ENCODE measurements at places on chromosomes 4 and X. TPM values are rescaled to one million over a fixed set of nuclear protein-coding genes. Genes with fewer than 3 reads are reported as not detected.

- DNase-seq: no peak
Observed at GRCh38 chr4:101037938-101038413, 309.4 kb downstream of the PPP3CA start.

GRCh38 chrX:109614951-109615350 is 10.0 kb downstream of the KCNE5 start:
- no peak for DNase-seq

DNA sequence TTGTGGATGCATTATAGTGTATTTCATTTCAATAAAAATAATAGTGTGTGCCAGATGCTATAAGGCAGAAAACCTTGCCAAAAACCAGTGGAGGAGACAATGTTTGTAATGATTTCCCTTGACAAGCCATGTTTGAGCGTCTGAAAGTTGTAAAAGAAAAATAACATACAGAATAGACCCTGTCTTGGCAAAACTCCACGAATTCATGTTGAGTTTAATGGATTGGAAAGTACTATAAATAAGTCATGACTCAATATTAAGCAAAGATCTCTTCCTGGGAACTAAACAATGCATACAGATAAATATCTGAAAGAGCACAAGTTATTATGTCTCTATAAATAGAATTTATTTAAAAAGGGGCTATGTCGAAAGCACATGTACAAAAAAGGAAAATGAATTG is 543.5 kb downstream of the GABRG1 start:
- no peak for DNase-seq

DNA sequence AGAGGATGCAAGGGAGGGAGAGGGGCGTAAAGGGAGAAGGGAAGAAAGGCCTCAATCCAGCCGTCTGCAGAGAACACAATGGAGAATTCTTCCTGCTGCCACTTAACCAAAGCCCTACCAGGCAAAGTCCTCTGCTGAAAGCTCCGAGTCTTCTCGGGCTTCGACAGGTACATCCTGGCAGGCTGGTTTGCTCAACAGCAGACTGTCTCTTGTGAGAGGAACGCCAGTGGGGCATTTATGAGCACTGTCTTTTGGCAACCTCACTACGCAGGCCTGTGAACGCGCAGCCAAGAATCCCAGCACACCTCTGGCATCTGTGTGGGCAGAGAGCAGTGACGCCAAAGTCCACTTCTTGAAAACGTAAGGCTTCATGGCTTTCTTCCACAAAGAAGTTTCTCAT is 207.5 kb upstream of the FAM9B start:
- DNase-seq: no peak

DNA sequence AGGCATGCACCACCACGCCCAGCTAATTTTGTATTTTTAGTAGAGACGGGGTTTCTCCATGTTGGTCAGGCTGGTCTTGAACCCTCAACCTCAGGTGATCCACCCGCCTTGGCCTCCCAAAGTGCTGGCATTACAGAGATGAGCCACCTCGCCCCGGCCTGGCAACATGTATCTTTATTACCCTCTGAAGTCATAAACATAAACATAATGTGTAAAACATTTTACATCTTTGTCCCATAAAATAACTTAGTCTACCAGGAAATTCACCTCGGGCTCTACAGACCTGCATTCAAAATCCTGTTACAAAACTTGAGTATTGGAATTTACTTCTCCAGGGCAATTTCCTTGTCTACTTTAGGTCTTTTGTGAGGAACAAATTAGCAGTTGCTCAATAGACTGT is 68.1 kb upstream of the DUSP21 start:
- no peak for DNase-seq

DNA sequence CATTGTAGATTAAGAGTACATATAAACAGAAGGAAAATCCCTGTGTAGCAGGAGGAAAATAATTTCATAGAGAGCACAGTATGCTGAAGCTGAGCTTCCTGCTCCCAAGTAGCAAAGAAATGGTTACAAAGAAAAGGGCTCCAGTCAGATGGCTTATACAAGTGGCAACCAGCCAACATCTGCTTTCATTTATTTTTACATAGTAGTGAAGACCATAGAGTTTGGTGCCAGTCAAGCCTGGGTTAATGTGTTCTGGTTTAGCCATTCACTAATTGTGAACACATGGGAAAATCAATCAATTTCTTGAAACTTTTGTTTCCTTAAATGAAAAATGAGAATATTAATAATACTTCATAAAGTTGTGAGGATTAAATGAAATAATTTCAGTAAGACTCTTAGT is 111.3 kb upstream of the ELOVL6 start:
- no peak for DNase-seq

GRCh38 chr4:186074189-186074588 is 5.2 kb downstream of the TLR3 start:
- DNase-seq: no peak

- no peak for DNase-seq
Observed at GRCh38 chr4:27490315-27490714, 629.7 kb downstream of the STIM2 start.

DNA sequence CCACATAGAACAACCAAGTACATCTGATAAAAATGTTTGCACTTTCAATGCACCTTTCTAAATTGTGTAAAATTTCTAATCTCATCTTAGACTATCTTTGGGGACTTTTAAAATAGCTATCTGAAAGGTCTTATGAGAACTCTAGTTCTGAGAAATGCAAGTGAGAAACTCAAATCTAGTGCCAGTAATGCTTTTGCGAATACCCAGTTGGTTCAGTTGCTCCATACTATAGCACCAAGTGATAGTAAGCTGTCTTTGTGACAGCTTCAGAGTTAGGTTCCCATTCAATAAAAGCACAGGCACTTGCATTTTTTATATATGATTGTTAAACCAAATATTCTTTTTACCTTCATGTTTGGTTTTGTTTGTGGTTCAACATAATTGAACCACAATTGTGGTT is 4.5 kb upstream of the ITM2A start:
- DNase-seq: no peak

- no peak for DNase-seq
Observed at GRCh38 chr4:147299205-147299604, 181.7 kb upstream of the EDNRA start.

DNA sequence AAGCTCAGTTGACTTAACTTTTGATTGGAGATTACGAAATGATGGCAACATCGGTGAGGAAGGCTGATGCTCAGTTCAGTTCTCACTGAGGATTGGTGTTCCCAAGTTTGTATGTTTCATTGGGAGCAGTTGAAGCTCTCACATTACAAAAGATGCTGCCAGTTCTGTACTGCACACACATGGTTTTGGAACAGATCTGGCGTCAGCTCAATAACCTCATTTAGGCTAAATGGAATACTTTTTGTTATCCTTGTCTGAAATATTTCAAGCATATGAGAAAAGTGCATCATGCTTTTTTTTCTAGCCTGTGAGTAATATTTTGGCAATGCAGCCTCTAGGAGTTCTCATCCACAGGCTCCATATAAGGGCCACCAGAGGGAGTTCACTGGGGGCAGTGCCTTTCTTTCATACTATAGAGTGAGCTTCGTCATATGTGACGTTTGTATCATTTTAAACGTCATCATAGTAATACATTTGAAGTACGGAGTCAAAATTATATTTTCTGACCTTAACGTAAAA is 4.1 kb downstream of the ENPEP start:
- no peak for DNase-seq

DNA sequence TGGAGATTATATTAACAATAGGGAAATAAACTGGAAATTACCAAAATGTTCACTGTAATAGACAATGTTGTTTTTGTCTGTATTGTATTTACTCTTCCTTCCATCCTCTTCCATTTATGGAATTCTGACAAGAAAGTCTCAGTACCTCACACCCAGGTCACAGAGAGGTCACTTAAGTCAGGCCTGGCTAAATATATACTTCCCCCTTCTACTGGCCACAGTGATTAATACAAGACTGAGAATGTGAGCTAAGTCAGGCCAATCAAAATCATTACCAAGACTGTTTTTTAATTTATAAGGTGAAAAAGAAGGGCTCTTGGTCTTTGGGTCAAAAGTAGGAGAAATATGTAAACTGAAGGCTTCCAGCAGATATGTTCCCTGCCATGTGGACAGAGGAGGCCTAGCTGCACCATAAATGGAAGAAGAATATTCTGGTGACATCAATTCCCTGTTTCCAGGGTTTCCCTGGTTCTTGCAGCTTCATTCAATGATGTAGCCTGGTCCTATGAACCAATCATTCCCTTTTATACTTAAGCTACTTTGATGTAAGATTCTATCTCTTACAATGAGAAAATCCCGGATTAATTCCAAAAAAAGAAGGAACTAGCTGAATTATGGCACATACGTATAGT is 64.3 kb downstream of the LRBA start:
- DNase-seq: no peak

DNA sequence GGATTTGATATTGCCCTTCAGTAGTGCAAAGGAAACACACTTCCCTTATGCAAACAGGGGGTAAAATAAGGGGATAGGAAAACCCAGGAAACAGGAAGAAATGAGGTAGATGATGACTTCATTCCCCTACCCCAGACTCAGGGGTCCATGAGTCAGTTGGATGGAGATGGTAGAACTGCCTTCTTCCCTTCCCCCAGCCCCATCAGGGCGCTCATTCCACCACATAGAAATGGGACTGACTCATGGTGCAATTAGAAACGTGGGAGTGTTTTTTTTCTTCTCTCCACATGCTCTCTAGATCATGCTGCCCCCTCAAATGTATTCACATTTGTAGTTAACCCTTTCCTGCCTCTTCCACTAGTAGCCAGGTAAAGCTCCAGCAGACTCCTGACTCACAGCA is 23.1 kb upstream of the ARMCX2 start:
- no peak for DNase-seq

DNA sequence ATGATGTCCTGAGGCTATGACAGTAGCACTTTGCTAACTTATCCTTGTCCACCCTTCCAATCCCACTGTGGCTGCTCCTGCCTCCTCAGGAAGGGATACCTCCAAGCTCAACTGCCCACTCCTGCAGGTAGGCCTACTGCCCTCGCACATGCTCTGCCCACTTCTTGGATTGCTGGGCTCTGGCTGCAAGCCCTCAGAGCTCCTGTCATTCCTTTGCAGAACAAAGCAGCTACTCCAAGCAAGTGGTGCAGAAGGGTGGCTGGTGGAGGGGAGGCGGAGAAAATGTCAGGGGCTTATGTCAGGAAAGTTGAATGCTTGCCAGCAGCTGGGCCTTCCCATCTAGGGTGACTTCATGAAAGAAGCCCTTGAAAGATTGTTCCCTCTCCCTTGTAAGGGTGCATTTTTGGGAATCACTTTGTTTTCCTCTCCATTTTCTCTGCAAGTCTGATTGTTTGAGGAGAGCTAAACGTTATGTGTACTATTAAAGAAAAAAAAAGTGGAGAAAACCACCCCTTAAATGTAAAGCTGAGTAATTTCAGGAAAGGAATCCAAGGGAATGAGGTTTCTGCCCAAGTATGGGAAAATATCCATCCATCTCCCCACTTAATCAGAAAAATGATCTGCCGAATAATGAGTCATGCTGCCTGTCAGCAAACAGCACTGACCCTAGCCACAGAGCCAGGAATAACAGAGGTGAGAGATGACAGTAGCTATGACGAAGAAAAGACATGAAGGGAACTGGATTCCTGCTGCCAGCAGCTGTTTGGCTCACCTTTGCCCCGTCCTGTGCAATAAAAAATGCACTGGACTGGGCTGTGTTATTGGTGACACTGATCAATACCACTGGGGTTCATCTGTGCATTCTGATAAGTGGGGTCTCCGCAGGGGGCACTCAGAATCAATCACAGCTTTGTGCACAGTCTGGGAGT is 102.0 kb downstream of the RTL5 start:
- DNase-seq: no peak

DNA sequence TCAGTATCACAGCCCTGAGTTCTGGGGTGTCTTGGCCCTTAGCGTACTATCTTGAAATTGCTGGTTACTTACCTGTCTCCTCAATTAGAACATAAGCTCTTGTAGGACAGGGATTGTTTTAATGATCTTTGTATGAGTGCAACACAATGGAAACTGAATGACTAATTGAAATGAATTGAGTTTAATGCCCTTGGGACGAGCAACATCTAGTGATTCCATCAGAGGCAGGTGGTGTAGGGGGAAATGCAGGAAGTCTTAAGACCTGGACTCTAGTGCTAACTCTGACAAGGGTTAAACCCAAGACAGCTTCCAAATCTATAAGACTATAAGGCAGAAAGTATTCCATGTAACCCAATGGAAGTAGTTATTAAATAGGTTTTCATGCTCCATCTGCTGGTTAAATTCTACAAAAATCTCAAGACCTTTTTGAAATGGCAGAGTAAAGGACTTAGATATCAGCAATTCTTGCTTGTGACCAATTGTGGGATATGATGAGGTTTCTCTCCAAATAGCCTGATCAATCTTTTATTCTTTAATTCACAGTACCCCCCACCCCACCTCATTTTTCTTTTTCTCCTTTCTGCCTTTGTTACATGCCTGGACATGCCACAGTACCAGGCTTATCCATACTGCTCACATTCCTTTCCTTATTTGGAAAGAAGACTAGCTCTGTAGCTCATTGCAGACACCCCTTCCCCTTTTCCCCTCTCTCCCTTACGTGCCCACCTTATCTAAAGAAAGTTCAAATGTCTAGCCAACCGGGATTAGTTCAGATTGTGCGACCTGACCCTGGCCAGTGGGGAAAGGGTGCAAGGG is 340.8 kb downstream of the PAPSS1 start:
- DNase-seq: no peak

DNA sequence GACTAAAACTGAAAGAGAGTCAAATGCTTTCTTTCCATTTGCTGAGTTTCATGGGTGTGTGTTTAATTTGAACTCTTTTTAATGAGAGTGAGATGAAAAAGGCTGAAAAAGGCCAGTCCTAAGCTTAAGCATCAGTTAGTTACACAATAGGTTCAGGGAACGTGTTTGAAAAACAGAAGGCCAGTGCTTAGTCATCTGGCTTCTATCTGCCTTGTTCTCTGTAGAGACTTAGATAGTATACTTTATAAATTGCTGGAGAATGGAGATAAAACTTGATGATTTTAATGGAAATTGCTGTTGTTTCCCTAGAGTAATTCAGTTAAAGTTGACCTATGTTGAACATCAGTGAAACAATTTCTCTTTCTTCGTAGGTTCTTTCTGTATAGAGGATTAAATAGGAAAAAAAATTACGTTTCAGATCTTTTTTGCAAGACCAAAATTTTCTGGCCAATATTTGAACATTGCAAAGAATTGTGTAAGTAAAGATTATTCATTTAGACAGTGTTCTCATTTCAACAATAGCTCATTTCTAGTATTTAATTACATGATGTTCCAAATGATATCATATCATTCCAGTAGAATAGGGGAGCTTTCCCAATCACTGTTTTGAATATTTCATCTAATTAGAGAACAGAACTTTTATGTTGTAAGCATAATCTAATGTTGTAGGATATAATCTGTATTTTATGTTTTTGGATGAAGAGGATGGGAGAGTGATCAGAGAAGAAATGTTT is 1088.8 kb downstream of the ADGRL3 start:
- DNase-seq: no peak

- peak; percentile 39 for DNase-seq
Observed at GRCh38 chr4:40149960-40150385, 46.9 kb upstream of the RHOH start.

Gene RBM3
- 235 TPM for total RNA-seq

Gene AFM
- total RNA-seq: not detected

Gene MAGEC1
- not detected for total RNA-seq

Gene IGSF1
- 11.4 TPM for total RNA-seq

Gene THAP9
- total RNA-seq: 7.7 TPM

Gene FAM236C
- not detected for total RNA-seq

Gene TRIML2
- not detected for total RNA-seq

Gene GRK4
- total RNA-seq: 9.0 TPM
